ENCODE measurements at places on chromosomes 3 and 15.

DNA sequence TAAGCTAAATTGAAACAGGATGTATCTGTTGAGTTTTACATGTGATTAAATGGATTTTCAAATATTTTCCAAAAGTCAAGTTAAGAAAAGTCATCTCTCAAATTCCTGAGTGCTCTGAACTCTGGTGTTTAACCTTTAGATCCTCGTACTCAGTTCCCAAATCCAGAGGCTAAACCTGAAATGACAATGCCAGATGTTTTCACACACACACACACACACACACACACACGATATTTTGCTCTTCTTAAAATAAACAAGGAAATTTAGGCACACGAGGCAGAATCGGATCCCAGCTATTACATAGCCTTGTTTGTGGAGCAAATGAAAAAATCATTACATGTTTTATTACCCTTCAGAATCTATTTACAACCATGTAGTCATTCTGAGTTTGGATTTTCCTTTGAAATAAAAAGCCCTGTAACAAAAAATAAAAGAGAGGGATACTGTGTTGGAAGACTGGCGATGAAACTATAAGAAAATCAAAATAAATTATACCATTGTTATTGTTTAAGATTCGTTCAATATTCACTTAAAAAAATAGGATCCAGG, 20.6 kb upstream of the UBE2E1 start:
- DNase-seq = no peak

DNA sequence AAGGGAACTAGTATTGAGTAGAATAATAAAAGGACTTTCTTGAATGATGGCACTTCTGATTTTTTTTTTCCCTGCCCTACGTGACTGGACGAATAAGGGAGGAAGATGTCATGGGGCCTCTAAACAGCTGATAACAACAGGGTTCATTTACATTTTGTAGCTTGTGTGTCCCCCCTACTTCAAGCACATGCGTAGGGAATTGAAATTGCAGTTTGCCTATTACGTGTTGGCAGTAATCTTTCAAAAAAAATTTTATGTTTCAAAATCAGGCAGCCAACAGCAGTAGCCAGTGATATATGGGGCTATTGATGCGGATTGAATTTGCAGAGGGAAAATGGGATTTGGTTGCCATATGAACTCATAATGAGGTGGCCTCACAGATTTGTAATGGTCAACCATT, 58.7 kb downstream of the PTPRG start:
- DNase-seq = no peak

DNA sequence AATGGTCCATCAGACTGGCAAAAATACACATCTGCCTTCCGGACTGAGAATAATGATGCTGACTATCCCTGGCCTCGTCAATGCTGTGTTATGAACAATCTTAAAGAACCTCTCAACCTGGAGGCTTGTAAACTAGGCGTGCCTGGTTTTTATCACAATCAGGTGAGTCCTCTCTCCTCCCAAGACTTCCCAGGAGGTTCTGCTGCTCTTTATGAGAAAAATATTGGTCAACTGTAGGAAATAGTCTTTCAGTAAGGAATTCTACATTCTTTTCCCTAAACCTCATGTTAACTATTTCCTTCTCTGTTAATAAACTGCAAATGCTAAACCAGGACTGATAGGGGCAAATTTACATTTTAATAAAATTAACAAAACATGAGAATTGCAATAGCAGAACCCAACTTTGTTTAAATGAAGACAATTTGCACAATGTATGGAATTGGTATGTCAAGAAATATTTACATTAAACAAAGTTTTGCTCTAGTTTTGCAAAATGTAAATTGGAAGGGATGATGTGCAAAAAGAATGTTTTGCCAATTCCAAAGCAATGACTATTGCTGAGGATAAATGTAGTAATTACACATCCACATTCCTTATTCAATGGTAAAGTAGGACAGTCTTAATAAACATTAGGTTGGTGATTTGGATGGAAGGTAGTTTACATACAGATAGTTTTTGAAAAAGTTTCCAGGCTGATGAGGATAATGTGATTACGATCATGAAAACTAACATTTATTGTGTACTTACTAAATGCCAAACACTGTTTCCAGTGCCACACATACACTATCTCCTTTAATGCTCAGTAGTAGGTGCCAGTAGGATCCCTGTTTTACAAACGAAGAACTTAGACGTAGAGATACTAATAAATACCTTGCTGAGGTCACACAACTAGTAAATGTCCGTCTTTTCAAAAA, 21.1 kb downstream of the UPK1B start:
- no peak for DNase-seq

DNA sequence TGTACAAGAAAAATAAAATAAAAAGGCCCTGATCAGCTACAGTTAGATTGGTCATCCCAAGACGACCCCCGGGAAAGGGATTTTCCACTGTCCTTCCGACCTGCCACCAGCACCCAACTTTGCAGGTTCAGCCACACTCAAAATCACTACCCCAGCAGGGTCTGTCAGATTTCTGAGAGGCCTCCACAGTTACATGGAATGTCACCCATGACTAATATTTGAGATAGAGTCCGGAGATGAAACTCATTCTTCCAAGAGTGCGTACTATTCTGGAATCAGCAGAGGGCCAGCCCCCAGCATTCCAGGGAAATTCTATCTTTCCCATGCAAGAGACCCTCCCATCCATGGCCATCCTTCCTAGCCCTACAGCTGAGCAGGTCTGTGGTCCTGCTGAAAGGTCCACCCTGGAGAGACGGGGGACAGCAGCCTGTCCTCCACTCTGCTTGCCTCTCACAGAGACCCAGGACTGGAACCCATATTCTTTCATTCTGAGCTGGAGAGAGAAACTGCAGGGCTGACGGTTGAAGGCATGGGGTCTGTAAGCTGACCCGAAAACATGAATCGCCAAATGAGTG, 5.8 kb downstream of the LIPC start:
- DNase-seq = no peak
